ENCODE measurements at places on chromosomes 7 and 10.

- DNase-seq: peak; percentile 66
Measured at GRCh38 chr10:93288679-93289634, 193.2 kb downstream of the MYOF start.

- no peak for DNase-seq
Measured at GRCh38 chr7:135938563-135938962, 38.6 kb downstream of the MTPN start.

DNA sequence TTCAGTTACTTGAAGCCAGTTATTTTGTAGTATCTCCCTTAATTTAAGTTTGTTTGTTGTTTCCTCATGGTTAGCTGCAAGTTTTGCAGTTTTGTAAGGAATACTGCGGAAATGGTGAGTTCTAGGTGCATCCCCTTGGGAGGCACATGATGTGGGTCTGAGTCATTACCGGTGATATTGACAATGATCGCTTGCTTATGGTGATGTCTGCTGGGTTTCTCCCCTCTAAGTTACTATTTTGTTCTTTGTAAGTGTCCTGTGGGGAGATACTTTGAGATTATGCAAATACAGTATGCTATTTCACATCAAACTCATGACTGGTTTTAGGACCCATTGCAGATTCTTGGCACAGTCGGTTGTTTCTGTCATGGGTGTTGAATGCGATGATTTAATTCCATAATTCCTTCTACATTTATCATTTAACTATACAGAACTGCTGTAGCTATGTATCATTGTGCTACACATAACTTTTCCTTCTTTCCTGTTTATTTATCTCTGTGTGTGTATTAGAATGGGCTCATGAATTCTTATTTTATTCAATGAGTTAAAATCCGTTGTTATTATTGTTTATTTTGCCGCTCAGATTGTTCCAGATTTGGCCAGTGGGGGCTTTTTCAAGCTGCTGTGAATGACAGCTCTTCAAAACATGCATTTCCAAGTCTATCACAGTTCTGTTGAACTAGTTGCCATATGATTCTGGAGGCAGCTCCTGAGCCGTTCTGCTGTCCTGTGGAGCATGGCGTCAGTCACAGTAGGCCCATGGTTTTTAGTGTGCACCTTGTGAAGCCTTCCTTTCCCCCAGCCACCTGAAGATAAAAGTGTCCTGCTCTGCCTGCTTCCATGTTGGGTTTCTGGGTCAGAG lies 18.4 kb downstream of the TSPAN14 start:
- DNase-seq: no peak

DNA sequence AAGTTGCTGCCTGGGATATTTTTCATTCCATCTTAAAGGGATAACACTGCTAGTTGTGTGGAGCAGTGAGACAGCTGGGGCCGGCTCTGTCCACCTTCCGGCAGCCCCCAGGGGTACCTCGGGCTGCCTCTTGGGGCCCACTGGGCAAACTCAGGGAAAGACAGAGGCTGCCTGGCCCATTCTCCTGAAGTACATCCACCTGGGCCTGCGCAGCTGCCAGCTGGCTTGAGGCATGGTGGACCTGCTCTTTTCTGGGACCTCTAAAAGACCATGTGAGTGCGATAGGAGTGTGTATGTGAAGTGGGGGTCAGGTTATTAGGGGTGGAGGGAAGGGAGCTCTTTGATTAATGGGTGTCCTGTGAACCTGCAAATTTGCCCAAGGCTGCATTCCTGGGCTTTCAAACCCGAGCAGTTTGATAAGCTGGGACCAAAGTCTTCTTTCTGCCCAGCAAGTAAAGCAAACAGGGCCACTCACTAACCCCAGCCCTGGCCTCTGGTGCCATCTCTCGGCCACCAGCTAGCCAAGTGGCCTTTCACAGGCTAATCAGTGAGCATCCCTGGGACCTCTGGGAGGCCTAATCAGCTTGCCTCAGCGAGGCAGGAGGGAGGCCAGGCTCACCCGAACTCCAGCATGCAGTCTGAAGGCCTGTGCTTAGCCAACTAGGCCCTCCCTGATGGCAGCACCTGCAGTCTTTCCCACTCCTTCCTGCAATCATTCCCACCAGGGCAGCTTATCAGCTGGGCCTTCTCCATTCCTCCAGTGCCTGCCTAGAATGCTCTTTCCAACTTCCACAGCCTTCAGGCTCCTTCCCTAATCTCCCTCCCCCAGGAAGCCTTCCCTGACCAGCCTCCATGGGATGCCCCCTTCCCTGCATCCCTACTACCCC lies 954.7 kb upstream of the ZNF722 start:
- no peak for DNase-seq

DNA sequence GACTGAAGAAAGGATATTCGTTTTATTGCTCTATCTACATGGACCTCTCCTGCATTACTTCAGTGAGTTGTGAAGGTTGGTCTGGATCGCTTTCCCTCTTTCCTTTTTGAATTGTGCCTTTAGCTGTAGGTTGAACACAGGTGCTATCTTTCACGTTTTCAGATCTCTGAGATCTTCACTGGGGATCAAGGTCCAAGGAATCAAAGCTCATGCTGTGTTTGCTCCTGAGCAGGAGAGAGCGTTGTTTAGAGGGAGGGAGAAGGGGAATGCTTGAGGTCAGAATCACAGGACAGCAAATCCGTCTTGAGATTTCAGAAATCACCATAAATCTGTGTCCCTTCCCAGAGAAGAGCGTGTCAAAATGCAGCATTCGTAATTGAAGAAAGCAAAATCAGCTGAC lies 105.0 kb downstream of the INSYN2A start:
- no peak for DNase-seq

All from stimulated activated CD4-positive, alpha-beta T cell treated with anti-CD3 and anti-CD28 coated beads, Interleukin-2, amount 100 ng/mL, for 24 hours (primary cell).